ENCODE measurements at places on chromosomes 1 and 21.
A peak's percentile ranks its signal among the peaks of the same experiment; 100 is the strongest.

DNA sequence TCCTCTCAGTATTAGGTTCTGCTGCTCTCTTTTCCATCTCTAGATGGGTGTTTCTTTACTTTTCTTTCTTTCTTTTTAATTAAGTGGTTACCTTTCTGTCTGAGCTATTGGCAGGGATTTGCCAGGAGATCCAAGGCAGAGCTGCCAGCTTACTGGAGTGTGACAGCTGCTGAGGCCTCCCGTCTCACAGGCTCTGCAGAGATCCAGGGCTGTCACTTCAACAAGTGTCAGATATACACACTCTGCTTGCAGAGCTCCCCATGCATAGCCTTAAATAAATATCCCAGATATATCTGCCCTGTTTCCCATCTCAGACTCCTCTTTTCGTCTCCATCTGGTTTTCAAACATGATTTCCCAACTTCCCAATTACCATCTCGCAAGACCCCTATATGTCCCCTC lies 124.3 kb downstream of the NOS1AP start:
- DNase-seq: no peak

- no peak for DNase-seq
Observed at GRCh38 chr21:38822778-38823238, 17.1 kb downstream of the ETS2 start.

GRCh38 chr1:163673759-163674151 lies 352.0 kb downstream of the NUF2 start:
- no peak for DNase-seq

GRCh38 chr1:150764617-150765101 lies 919 bp downstream of the CTSS start:
- no peak for DNase-seq

- DNase-seq: no peak
Observed at GRCh38 chr21:46648539-46648938, 13.1 kb downstream of the PRMT2 start.

- DNase-seq: peak; percentile 5
Observed at GRCh38 chr1:210726621-210727020, 397.9 kb downstream of the HHAT start.

- no peak for DNase-seq
Observed at GRCh38 chr1:110341872-110342331, 2.7 kb downstream of the RBM15 start.

Data from effector memory CD8-positive, alpha-beta T cell (primary cell).